ENCODE measurements at places on chromosomes 16 and 17.

- DNase-seq = peak; percentile 62
Observed at GRCh38 chr16:84175350-84176081, 11.3 kb downstream of the TAF1C start.

DNA sequence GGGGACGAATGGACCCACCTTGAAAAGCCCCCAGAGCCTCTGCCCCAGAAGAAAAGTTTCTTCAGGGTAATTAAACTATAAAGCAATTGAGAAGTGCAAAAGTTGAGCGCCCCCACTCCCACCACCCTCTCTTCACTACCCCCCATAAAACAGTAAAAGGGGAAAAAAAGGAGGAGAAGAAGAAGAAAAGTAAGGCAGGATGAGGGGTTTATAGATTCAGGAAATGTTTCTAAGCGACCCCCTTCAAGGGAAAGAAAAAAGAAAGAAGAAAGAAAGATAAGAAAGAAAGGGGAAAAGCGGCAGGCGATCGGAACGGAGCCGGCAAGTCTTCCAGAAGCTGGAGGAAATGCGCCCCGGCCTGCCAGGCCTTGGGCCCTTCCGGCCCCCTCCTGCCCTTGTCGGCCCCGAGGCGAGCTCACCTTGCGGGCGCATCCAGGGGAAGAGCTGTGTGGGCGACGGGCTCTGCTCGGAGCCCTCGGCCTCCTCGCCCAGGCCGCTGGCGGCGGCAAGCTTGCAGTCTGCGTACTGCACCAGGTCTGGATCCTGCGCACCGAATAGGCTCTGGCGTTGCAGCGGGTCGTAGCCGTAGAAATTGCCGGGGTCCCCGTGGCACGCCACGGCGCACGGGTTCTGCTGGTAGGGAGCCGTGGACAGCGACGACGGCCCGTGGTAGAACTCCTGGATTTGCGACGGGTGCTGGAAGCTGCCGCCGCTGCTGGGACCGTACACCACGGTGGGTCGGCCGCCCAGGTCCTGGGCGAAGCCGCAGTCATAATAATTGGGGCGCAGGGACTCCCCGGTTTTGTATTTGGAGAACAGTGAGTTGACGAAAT is 1.0 kb downstream of the HOXB8 start:
- DNase-seq = no peak

DNA sequence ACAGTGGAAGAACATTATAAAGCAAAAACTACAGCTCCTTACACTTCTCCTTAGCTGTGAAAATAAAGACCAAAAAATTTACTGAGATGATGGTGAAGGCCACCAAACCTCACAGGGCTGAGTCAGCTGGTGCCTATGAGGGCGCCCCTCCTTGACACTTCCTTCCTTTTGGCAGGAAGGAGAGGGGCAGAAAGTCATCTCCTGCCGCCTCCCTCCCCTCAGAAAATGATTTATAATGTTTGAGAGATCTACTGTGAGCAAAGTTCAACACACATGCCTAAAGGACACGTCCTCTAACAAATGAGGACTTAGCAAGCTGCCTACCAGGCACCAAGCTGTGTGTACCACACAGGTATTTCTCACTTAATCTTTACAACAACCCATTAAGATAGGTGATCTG is 245.7 kb downstream of the PRKCA start:
- DNase-seq = no peak

- peak; percentile 100 for DNase-seq
Observed at GRCh38 chr16:67311607-67312488, 14.7 kb downstream of the KCTD19 start.

GRCh38 chr16:1013593-1013900 is 32.0 kb downstream of the SOX8 start:
- DNase-seq = no peak

- DNase-seq = peak; percentile 99
Observed at GRCh38 chr16:53090591-53091411, 36.0 kb downstream of the CHD9 start.

GRCh38 chr16:66189951-66190350 is 176.5 kb upstream of the CDH5 start:
- peak; percentile 98 for DNase-seq

DNA sequence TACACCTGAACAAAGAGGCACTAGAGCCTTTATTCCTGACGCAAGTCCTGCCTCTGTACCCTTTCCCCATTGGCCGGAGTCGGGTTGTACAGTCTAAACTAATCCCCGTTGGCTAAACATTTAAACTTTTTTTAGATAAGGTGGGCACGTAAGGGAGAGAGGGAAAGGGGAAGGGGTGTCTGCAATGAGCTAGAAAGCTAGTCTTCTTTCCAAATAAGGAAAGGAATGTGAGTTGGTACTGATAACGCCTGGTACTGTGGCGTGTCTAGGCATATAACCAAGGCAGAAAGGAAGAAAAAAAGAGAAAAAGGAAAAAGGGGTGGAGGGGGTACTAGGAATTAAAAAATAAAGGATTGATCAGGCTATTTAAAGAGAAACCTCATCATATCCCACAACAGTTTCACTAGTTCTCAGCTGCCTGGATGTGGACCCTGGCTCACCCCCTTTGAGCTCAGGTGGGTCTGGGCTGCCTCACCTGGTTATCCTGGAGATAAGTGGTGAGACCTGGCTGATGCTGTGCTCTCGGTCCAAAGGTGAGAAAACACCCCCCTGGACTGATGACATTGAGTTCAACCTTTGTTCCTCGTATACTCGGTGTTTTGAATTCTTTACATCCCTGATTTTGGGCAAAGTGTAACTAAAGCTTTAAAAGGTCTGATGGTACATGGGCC is 90.9 kb upstream of the EEF2KMT start:
- no peak for DNase-seq

- DNase-seq = no peak
Observed at GRCh38 chr16:2007081-2007836, 2.4 kb downstream of the ZNF598 start.

- DNase-seq = no peak
Observed at GRCh38 chr17:73722165-73722564, 77.9 kb upstream of the SDK2 start.

- no peak for DNase-seq
Observed at GRCh38 chr16:84959045-84959576, 52.2 kb downstream of the ZDHHC7 start.

DNA sequence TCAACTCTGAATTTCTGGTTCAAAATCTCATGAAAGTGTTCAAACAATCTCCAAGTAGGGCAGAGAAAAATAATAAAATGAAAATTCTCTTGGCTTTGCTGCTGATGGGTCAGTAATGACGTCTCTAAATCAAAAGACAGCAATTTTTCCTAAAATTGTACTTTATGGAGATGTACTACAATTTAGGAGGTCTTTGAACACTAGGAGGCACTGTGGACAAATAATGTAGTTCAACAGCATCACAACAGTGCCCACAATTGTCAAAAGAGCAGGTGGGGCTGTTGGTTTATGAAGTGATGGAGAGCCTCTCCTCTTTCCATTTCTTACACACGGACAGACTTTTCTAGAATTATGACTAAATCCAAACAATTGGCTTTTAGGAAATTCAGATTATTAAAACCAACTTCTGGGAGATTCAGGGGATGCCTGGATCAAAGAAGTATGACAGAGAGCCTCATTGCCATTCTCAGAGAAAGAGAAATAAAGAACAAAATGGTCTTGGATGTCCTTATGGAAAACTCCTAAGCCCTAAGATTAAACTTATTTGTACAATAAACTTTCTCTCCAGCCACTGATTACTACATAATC is 23.8 kb downstream of the EZH1 start:
- peak; percentile 85 for DNase-seq

GRCh38 chr17:32877164-32877764 is 340 bp upstream of the MYO1D start:
- peak; percentile 69 for DNase-seq

DNA sequence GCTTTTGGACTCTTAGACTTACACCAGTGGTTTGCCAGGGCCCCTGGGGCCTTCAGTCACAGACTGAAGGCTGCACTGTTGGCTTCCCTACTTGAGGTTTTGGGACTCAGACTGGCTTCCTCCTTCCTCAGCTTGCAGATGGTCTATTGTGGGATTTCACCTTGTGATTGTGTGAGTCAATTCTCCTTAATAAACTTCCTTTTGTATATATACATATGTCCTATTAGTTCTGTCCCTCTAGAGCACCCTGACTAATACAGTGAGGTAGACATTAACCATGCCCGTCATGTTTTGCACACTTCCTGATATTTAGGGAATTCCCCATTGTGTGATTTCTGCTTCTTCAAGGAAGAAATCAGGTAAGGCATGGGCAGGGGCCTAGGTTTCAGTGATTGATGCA is 147.8 kb upstream of the CA10 start:
- no peak for DNase-seq

DNA sequence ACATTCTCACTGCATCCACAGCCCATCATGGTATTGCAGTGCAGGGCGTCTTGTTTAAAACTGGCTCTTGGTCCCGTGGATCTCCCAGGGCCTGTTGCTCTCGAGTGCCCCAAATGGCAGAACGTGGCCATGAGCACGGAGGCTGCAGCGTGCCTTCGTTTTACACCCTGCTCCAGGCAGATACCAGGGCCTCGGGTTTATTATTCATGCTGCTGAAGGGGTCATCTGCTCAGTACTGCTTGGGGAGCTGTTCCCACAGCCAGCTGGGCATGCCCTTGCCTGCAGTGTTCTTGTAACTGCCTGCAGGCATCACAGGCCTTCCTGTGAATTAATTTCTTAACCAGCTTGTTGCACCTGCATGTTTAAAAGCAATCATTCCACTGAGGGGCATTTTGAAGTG is 129.7 kb upstream of the CHMP6 start:
- DNase-seq = peak; percentile 30

DNA sequence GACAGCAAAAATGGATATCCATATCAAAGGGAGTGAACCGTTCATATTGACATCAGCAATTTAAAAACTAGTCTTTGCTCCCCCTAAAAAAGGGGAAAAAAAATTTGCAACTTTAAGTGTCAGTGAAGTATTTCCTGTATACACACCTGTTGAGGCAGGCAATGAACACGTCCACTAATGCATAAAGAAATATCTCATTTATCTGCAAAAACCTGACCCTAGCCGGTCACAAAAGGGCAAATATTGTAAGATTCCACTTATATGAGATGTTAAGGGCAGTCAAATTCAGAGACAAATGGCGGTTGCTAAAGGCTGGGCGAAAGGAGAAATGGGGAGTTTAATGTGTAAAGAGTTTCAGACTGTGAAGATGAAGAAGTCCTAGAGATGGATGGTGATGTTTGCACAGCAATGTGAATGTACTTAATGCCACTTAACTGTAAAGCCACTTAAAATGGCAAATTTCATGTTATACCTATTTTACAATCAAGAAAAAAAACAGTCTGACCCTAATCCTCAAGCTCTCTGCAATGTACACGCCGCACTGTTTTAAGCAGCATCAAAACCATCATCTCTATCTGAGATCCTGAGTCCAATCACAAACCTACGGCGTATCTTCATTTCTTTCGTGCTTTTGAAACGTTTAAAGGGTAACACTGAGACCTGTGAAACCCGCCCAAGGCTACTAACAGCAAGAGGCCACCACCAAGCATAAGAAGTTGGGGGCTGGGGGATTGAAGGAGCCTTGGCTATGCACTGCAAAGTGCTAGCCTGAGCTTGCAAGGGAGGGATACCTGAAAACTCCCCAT is 1.1 kb downstream of the PARN start:
- peak; percentile 16 for DNase-seq

DNA sequence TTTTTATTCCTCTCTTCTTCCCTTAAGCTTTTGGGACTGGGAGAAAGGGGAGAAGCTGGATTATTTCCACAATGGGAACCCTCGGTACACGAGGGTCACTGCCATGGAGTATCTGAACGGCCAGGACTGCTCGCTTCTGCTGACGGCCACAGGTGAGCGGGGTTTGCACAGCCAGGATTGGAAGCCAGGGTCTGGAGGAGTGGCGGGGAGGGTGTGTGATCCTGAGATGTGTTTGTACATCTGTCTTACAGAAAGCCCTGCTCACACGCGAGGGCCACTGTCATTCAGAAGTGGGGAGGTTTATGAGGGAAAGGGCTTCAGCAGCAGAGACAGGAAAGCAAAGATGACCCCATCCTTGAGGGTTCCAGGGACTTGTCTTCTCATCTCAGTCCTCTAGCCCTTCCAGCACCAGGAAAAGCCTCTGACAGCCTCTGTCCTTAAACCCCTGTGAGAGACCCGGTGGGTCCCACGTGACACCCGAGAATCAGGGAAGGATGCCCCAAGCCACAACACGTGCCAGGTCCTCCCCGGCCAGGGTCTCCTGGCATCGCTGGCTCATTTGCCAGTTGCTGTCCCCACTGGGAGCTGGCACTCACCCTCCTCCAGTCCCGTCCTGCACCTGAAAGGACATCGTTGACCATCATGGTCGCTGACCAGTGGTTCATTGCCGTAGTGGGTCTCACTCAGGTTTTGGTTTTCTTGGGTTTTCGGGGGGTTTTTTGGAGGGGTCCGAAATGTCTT is 44.3 kb upstream of the CHMP6 start:
- DNase-seq = no peak

DNA sequence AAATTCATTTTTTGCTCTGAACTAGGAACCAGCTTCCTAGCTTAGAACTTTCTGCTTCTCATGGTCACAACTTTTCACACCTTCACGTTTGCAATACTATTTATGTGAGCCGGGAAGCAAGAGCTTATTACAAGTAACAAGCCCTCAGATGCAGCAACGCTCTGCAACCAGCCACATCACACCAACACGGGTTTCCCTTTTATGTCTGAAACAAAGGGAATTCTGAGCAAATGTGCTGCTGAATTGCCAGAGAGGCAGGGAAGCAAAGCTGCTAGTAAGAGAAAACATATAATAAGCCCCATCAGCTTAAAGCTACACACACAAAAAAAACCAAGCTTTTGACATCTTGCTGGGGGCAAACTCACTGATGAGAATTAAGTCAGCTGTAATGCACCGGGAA is 122.2 kb downstream of the SLC39A11 start:
- no peak for DNase-seq

DNA sequence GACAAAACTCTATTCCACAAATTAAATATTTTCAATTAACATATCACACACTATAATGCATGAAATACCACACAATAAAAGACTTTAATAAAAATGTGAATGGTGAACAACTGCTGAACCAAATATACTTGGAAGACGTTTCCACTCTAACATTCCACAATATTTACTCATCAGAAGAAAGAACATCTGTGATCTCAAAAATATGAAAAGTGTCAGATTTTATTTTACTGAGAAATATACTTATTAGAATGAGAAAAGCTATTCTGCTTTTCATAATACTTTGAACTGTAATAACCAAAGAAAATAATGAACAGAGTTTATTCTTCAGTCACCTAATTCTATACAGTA is 181.8 kb upstream of the AXIN2 start:
- DNase-seq = peak; percentile 52

DNA sequence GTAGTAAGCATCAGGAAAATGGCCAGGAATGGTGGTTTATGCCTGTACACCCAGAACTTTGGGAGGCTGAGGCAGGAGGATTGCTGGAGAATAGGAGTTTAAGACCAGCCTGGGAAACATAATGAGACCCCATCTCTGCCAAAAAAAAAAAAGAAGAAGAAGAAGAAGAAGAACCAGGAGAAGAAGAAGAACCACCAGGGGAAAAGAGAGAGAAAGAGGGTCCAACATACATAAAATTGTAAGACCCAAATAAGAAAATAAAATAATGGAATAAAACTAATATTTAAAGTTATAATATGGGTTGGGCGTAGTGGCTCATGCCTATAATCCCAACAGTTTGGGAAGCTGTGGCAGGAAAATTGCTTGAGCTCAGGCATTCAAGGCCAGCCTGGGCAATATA is 408.4 kb downstream of the ZFHX3 start:
- DNase-seq = no peak

- DNase-seq = no peak
Observed at GRCh38 chr16:47562366-47562765, 101.2 kb downstream of the PHKB start.

GRCh38 chr16:67104061-67104460 is 5.7 kb upstream of the PHAF1 start:
- peak; percentile 33 for DNase-seq
